ENCODE measurements at places on chromosomes 13 and 19.

DNA sequence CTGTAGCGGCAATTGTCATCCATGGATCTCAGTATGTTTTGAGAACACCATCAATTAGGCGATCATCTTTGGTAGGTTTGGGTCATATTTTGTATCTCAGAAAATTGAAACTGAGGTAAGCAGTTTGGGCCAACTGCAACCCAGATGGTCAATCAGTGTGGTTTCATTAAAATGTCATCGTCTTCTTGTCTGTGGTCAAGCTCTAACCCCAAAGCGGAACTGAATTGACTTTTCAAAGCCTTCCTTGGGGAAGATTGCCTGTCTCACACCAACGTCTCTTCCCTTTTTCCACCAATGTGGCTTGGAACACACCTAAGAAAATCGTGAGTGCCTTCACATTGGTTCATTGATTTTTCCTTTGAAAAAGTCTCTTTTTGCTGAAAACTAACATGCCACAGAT is 56.3 kb upstream of the UBAC2 start:
- DNase-seq, result no peak

DNA sequence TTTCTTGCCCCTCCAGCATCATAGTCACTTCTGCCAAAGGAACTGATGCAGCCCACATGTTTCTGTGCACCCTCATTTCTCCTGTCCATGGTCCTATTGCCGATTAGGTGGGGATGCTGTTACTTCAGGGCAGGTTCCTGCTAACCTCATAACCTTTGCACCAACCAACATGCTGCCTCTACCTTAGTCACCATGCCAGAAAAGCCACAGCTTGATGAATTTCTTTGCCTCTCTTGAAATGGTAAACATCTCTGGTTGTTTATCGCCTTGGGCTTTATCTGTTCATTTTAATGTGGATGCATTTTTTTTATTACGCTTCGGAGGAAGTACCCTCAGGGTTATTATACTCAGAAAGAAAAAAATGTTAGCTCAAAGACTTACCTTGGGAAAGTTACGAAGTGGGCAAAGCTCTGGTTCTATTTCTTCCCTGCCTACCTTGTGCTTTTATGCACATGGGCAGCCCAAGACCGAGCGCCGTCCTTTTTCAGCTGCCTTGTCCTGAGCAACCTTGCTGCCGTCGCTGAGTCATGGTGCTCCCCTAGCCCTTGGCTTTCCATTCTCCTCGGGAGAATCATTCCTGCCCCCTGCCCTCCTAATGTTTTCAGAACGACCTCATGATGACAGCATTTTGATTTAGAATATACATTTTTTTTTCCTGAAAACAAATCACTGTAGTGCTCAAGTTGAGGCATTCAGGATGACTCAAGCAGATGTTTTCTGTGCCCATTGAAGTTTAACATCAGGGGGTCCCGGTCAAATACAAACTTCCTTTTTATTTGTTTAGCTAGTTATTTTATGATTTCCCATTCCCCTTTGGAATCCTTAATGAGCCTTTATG is 280.0 kb downstream of the SHISA2 start:
- DNase-seq, result peak; percentile 17

DNA sequence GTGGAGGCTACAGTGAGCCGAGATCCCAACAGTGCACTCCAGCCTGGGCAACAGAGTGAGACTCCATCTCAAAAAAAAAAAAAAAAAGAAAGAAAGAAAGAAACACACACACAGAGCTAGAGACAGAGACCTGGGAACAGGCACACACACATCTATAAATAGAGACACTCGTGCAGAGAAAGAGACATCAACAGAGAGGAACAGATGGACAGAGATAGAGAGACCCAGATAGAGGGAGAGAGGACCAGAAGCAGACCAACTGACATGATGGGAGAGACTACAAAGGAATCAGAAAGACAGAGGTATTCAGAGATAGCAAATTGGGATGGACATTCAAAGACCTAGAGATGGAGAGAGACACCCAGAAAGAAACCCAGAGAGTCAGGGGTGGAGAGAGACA is 2.1 kb upstream of the CA11 start:
- no peak for DNase-seq

GRCh38 chr19:3458229-3459088 is 21.9 kb downstream of the SMIM24 start:
- DNase-seq, result peak; percentile 31

- no peak for DNase-seq
Measured at GRCh38 chr13:83613524-83613923, 268.8 kb downstream of the SLITRK1 start.

DNA sequence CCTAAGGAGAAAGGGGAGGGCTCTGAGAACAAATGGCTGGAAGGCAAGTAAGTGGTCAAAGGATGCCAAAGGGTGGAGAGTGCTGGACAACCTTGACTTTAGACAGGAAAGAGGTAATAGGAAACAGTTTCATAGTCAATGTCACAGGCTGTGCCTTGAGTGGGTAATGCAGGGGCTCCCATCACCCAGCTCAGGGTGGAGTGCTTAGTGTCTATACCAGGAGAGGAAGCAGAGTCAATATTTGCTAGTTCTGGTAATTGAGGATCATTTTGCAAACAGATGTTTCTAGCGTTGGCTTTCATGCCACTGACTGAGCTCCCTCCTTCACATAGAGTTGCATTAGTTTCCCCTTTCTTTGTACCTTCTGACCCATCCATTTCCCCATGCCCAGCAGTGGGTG is 64.6 kb upstream of the KL start:
- DNase-seq, result no peak

GRCh38 chr13:66534561-66534960 is 695.6 kb downstream of the PCDH9 start:
- DNase-seq, result peak; percentile 83

- DNase-seq, result peak; percentile 22
Measured at GRCh38 chr13:72696579-72696978, 30.9 kb downstream of the MZT1 start.

DNA sequence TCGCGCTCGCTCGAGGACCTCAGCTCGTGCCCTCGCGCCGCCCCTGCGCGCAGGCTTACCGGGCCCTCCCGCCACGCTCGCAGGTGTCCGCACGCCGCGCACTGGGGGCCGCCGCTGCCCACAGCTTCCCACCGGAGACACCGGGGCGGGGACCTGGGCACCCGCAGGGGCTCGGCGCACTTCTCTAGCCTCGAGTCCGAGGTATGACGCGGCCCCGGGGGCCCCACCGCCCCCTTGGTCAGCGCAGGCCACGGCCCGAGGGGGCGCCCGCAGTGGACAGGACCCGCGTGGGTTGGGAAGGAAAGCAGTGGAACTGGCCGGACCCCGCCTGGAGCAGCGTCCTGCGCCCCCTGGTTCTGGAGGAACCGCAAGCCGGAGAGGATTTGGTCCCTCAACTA is 2.1 kb upstream of the GRWD1 start:
- no peak for DNase-seq

- DNase-seq, result no peak
Measured at GRCh38 chr19:8335343-8336071, 7.6 kb downstream of the KANK3 start.

- DNase-seq, result no peak
Measured at GRCh38 chr13:33244210-33244906, 41.2 kb downstream of the STARD13 start.

DNA sequence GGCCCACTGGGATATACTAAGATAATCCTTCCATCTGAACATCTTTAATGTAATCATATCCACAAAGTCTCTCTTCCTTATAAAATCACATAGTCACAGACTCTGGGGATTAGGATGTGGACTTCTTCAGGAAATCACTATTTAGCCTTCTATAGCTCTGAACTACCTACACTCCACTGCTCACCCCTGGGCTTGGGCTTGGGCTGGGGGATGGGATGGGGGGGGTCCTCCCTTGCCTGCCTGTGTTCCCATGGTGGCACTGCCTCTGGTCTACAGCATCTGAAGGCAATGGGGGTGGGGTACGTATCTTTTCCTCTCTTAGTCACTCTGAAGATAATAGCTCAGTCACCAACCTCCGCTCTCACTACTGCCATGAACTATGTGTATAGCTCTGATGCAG is 67.8 kb upstream of the SERTM1 start:
- no peak for DNase-seq

- DNase-seq, result peak; percentile 90
Measured at GRCh38 chr19:1213391-1214286, 8.1 kb downstream of the STK11 start.

GRCh38 chr13:42277618-42278276 is 5.8 kb downstream of the AKAP11 start:
- DNase-seq, result peak; percentile 39

DNA sequence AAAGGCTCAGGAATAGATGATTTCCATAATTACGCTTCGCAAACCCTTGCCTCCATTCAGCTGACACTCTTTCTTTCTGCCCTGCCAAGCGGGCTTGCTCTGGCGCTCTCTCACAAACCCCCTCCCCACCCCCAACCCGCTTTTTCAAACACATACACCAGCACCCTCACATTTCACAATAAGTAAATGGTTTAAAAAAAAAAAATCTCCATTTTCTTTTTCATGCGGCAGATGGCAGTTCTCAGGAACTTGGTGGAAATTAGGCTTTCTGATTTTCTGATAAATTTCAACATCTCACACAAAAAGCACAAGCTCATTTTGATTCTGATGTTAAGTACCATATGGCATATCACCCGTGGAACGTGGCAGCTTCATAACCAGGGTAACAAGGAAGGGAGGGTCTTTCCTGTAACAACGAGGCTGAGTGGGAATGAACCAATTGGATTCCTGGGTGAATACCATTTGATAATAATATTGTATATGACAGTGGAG is 43.8 kb downstream of the C13orf42 start:
- DNase-seq, result no peak

DNA sequence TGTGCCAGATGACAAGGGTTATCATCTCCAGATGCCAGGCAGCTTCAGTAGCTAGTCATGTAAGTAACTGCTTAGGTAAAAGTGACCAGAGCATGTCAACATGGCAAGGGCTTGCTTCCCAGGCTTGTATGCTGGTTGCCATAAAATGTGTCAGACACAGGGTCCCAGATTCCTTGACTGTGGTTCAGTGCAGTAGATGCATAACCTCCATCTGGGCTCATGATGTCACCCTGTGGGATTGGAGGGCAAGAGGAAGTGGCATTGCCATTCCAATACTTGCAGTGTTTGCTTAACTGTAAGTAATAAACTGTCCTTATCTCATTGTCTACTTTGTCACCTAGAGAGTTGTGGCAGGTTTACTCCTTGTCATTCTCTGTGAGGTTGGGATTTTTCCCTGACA is 226.8 kb downstream of the PCDH17 start:
- DNase-seq, result no peak

GRCh38 chr13:53415135-53415534 is 386.5 kb downstream of the OLFM4 start:
- no peak for DNase-seq

- no peak for DNase-seq
Measured at GRCh38 chr19:5130371-5131030, 161.6 kb downstream of the KDM4B start.

DNA sequence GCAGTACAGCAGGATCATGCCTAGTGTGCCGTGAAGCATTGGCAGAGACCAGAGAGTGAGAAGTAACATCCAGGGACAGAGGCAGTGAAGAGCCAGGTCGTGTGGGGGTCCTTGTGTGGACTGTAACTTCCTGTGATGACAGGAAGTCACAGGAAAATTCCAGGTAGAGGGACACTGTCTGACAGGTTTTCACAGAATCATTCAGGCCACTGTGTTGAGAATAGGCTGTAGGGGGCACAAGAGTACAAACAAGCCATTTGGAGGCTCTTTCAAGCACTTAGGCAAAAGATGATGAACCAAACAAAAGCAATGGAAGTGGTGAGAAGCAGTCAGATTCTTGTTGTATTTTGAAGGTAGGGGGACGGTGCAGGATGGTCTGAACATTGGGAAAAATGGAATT is 46.4 kb downstream of the N4BP2L1 start:
- peak; percentile 36 for DNase-seq

- peak; percentile 67 for DNase-seq
Measured at GRCh38 chr19:14507704-14508542, 10.3 kb downstream of the DNAJB1 start.

DNA sequence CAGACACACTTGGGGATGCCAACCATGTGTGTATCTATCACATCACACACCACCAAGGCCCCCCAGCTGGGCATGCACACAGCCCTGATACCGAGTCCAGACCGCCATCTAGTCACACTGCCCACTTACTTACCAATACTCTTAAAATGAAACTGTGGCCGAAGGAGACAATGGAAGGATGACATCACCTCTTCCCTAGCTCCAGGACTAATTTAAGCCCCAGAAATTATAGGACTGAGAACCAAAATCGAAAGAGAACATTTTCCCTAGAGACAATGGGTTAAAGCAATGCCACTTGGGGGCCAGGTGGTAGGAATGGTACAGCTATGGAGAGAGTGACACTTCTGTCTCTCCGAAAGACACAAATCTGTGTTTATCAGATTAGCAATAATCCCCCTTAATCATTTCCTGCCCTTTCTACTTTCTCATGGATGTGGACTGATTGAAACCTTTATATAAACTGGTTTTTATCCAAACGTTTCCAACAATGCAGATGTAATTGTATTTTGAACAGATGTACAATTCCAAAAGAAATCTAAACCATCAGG is 663 bp upstream of the GGACT start:
- DNase-seq, result no peak

DNA sequence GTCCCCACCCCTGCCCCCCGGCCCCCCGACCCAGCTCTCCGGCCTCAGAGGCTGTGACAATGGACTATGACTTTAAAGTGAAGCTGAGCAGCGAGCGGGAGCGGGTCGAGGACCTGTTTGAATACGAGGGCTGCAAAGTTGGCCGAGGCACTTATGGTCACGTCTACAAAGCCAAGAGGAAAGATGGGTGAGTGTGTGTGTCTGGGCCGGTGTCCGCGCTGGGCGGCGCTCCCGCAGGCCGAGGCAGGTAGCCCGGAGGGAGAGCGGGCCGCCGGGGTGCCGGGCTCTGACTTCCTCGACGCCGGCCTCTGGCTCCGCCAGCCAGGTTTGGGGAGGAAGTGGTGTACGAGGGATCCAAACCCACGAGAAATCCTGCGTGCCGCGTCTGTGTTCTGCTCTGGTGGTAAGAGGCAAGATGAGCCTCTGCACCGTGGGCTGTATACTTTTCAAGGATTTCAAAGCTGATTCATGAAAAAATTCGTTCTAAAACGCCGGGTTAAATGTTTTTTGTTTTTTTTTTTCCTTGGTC is 718 bp downstream of the CDK8 start:
- peak; percentile 50 for DNase-seq

- peak; percentile 17 for DNase-seq
Measured at GRCh38 chr19:19280561-19280960, 7.5 kb upstream of the TM6SF2 start.

GRCh38 chr13:48686636-48687210 is 33.0 kb downstream of the CYSLTR2 start:
- no peak for DNase-seq

DNA sequence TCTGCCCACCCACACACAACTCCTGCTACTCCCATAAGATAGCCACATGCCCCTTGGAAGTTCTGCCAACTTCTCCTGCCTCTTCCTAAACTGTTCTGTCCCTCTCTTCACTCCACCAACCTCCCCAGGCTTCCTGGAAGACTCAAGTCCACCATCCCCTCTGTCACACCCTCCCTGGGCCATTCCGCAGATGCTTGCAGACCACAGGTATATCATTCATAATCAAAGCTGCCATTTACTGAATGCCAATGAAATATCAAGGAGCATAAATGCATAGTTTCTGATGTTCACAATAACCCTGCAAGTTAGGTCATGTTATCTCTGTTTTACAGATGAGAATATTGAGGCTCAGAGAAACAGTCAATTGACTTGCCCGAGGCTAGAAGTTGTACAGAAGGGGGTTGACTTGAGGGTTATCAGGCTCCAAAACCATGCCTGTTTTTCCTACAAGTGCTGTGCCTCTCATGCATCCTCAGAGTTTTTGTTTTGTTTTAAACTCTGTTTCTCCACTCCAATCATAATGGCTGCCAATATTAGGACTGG is 135.6 kb downstream of the SLC7A1 start:
- no peak for DNase-seq

GRCh38 chr19:52398081-52398441 is 412 bp downstream of the ZNF528 start:
- peak; percentile 14 for DNase-seq

GRCh38 chr13:39787086-39787487 is 131.6 kb downstream of the COG6 start:
- peak; percentile 70 for DNase-seq
